Caki2 (cell line): ENCODE measurements at places on chromosomes 13 and 19. TPM values are rescaled to one million over a fixed set of nuclear protein-coding genes. Genes with fewer than 3 reads are reported as not detected.

Gene ZNF439
- not detected in 2 replicates for total RNA-seq

Gene C19orf85
- not detected in 2 replicates for total RNA-seq

Gene CCDC122
- 8.4 and 21.4 TPM in 2 replicates for total RNA-seq

Gene SYCN
- total RNA-seq: not detected in 2 replicates

Gene BRCA2
- 1.4 and 4.4 TPM in 2 replicates for total RNA-seq

Gene ING1
- 8.1 and 13.7 TPM in 2 replicates for total RNA-seq

Gene ZNF571
- total RNA-seq: 0.74 and 0.84 TPM in 2 replicates

Gene TNFSF13B
- 0.14 and 9.5 TPM in 2 replicates for total RNA-seq
